T-helper 22 cell (primary cell): ENCODE measurements at places on chromosomes 5 and 9.

GRCh38 chr5:59838989-59839388 lies 54.5 kb downstream of the PDE4D start:
- no peak for DNase-seq

GRCh38 chr5:109784687-109785086 lies 95.0 kb downstream of the MAN2A1 start:
- DNase-seq = no peak

GRCh38 chr5:159657298-159657697 lies 259.0 kb upstream of the ADRA1B start:
- no peak for DNase-seq

DNA sequence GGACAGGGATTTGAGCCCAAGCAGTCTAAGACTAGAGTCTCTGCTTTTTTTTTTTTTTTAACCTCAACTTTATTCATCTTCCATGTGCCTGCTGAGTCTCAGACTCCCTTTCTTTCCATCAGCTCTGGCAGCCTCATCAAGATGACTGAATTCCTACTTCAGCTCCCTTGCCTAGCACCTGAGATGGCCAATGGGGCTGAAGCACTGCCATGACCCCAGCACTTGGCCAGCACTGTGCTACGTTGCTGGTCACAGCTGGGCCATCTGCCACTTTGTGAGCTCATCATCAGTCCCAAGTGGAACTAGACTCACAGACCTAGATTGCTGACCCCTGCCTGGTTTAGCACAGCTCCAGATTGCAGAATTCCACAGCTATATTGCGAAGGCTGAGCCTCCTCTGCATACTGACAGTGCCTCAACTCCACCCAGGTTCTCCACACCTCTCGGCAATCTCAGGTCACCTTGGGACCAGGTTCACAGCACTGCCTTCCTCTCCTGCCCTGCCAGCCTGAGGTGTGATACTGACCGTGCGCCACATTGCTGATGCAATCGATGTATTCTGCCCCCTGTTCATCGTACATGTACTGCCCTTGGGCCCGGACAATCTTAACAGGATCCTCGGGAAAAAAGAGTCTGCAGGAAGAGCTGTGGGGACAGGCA lies 1.6 kb downstream of the PHYKPL start:
- DNase-seq = no peak

DNA sequence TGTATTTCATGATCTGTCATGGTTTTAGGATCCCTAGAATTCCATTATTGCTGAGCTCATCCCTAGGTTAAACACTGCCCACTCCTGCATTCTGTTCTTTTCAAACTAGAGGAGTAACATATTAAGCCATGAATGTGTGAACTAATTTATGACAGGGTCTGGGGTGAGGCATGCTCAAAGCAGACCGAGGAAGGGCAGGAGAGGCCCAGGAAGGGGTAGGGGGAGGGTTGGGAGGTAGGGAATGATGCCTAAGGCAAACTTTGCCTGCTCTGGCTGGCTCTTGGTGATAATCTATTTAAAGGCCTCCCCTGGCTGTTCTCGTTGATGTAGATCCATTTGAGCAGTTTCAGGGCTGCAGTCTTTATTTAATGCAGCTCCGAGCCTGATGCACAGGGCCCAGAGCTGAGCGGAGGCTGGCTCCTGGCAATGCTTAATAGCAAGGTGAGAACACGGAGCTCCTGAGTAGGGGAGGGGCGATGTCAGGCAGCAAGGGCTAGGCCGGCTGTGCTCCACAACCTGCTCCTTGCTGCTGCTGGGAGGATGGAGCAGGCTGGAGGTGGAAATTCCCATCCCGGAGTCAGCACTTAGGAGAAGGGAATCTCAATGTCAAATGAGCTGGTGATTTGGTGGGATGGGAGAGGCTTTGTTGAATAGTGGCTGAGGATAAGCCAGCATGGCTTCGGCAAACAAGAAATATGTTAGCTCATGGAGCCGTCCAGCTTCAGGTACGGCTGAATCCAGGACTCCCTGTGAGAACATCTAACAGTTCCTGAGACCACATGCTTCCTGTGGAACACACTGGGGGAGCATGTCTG lies 73.2 kb upstream of the UNC5A start:
- DNase-seq = no peak

DNA sequence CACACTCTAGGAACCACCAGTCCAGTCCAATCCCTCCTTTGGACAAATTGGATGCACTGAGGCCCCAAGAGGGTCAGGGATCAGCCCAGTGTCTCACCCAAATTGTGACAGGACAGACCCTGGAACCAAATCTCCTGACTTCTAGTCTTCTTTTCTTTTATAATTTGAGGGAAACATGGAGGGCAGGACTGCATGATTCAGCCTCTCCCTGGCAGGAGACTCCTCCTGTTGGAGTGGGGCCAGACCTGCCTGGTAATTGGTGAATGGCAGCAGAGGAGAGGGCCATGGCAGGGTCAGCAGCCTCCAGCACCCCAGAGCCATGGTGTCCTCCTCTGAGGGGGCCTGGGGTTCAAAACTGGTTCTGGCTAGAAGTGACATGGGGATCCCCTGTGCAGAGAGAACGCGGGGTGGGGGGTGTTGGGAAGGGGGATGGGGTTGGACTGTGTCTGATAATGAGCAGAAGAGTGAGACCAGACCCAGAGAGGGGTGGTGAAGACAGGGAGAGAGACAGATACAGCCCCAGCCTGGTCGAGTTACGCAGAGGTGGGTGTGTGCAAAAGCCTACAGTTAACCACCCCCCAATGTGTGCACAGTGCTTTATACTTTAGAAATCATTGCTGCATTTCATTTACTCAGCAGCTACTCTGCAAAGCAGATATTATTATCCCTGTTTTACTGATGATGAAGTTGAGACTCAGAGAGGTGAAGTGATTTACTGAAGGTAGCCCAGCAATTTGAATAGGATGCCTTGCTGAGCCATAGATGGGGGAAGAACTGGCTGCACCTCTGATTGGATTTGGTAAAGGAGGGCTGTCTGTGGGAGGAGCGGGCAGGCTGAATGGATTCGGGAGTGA lies 3.8 kb upstream of the SYNPO start:
- DNase-seq = no peak

- DNase-seq = no peak
Measured at GRCh38 chr5:3139499-3139931, 388.0 kb upstream of the IRX2 start.

- DNase-seq = no peak
Measured at GRCh38 chr5:51389577-51390463, 6.6 kb downstream of the ISL1 start.

GRCh38 chr5:88885002-88885401 lies 2.0 kb upstream of the MEF2C start:
- no peak for DNase-seq

GRCh38 chr9:110537841-110538646 lies 41.5 kb downstream of the SVEP1 start:
- DNase-seq = no peak

DNA sequence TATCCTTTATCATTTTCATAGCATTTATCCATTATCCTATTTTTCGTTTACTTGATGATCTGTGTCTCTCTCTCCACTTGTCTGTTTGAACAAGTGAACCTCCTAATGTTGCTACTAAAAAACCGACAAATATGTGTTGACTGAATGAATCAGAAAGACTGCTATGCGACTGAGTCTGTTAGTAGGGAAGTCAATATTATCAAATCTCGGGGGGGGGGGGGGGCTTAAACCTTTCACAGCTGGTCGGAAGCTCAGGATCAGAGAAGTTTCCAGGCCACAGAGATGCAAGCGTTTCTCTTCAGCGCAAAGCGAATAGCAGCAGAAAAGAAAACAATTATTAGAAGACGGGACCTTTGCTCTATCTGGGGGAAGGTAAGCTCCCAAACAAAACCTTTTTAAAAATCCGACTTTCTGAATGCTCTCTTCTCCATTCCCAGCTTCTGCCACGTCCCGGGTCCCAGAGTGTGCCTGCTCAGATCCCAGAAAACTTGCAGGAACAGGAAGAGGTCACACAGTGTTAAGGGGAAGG lies 412 bp downstream of the RIOK2 start:
- DNase-seq = no peak

GRCh38 chr5:173306695-173307094 lies 21.5 kb downstream of the STC2 start:
- no peak for DNase-seq

GRCh38 chr9:108290839-108291585 lies 564.8 kb downstream of the ACTL7B start:
- DNase-seq = no peak

GRCh38 chr5:35899800-35900199 lies 38.6 kb downstream of the CAPSL start:
- DNase-seq = no peak

DNA sequence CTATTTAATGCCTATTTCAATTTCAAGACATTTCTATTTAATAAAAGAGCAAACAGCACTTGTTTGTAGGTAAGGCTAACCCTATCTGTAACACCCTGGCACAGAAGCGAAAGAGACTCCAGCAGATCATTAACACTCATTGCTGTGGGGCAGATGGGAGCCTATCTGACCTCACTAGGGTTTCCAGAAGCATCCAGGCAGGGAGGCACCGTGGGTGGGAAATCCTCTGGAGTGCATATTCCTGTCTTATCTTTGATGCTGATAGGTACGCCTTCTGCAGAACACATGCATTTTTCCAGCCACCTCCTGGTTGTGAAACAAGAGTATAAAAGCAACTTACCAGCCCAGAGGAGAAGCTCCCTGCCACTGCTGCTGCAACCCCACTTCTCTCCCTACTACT lies 233.7 kb downstream of the GLIS3 start:
- no peak for DNase-seq

GRCh38 chr5:50435168-50435567 lies 5.9 kb downstream of the EMB start:
- no peak for DNase-seq

DNA sequence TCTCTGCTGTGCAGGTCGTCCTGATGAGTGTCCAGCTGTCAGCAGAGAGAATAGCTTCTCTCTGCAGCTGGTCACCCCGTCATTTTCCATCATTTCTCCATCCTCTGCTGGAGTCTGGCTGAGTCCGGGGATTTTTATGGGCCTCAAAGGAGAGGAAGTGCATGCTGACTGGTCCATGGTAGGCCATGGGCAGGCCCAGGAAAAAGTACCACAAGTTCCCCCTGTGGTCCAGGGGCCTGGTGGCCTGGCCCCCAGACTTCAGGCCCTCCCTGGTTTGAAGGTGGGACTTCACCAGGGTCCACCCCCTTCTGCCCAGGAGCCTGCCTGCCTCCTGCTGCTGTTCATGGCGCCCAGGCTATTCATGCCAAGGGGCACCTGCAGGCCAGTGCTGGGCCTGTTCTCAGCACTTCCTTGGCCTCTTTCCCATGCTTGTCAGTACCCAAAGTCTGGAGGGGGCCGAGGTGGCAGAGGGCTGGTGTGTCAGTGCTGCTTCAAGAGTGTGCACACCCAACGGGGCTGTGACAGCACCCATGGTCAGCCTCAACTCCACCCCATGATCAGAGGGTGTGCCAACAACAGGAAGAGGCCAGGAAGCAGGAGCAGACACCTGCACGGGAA lies 7.3 kb upstream of the MTMR12 start:
- DNase-seq = no peak

GRCh38 chr5:171513591-171513990 lies 94.1 kb downstream of the FGF18 start:
- DNase-seq = no peak

- DNase-seq = no peak
Measured at GRCh38 chr9:124258607-124259157, 933 bp downstream of the NEK6 start.

GRCh38 chr5:126998895-126999570 lies 31.3 kb downstream of the MARCHF3 start:
- no peak for DNase-seq

- DNase-seq = no peak
Measured at GRCh38 chr5:59062986-59063683, 480.3 kb downstream of the RAB3C start.

GRCh38 chr9:120442308-120442995 lies 137.5 kb downstream of the CDK5RAP2 start:
- DNase-seq = no peak

- DNase-seq = no peak
Measured at GRCh38 chr5:122870219-122870856, 24.9 kb downstream of the SNX24 start.

DNA sequence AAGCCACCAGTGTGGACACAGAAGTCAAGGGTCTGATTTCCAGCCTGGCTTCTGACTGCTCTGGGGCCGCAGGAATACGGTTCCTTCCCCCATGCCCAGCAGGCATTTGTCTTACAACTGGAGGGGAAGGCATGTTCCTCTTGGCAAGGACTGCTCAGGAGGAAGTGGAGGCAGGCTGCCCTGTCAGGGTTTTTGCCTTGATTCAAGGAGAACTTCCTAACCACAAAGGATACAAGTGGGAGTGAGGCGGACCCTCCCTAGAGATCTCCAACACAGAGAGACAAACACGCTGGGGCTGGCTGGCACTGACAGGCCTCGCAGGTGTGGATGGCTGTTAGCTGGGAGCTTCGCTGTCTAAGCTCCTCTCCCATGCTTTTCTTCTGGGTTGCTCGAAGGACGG lies 19.1 kb downstream of the TGFBI start:
- no peak for DNase-seq

- no peak for DNase-seq
Measured at GRCh38 chr5:112070022-112070421, 313.0 kb upstream of the NREP start.

GRCh38 chr5:127320032-127320965 lies 29.7 kb downstream of the MEGF10 start:
- DNase-seq = no peak

GRCh38 chr9:127943011-127943662 lies 5.5 kb upstream of the DPM2 start:
- DNase-seq = no peak

GRCh38 chr5:153517241-153517611 lies 26.8 kb downstream of the GRIA1 start:
- DNase-seq = no peak

- no peak for DNase-seq
Measured at GRCh38 chr5:138573949-138574670, 1.1 kb downstream of the HSPA9 start.

- no peak for DNase-seq
Measured at GRCh38 chr5:76622973-76623596, at the start of gene F2RL2. TSS of gene F2RL2 (minus strand) at chr5:76623403. CDS start at chr5:76623230, 173 bp downstream.
